BE2C (cell line): ENCODE measurements at places on chromosomes 16 and 17.

GRCh38 chr17:78451753-78452152, 73.3 kb downstream of the PGS1 start:
- no peak for DNase-seq

- peak; percentile 20 for DNase-seq
Measured at GRCh38 chr17:68441070-68441770, 16.1 kb downstream of the WIPI1 start.

GRCh38 chr16:57039148-57039812, 49.9 kb downstream of the NLRC5 start:
- no peak for DNase-seq

GRCh38 chr17:59858167-59858816, 34.5 kb downstream of the TUBD1 start:
- no peak for DNase-seq

- DNase-seq, result no peak
Measured at GRCh38 chr17:58333736-58334207, 5.2 kb upstream of the TSPOAP1 start.

- DNase-seq, result no peak
Measured at GRCh38 chr16:78605548-78606101, 506.2 kb downstream of the WWOX start.

DNA sequence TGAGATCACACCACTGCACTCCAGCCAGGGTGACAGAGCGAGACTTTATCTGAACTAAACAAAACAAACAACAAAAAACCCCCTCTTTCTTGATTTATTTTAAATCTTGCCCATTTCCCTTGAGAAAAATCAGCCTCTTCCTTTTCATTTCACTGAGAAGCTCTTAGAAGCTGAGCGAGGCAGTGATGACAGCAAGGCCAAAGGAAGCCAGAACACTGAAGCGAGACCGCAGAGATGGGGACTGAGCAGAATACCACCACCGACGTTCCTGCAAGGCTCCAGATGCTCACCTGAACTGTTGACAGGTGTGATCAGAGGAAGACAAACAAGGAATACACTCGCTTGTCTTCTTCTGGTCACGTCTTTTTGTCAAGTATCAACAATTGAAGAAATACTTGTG, 30.5 kb upstream of the IRF8 start:
- no peak for DNase-seq

DNA sequence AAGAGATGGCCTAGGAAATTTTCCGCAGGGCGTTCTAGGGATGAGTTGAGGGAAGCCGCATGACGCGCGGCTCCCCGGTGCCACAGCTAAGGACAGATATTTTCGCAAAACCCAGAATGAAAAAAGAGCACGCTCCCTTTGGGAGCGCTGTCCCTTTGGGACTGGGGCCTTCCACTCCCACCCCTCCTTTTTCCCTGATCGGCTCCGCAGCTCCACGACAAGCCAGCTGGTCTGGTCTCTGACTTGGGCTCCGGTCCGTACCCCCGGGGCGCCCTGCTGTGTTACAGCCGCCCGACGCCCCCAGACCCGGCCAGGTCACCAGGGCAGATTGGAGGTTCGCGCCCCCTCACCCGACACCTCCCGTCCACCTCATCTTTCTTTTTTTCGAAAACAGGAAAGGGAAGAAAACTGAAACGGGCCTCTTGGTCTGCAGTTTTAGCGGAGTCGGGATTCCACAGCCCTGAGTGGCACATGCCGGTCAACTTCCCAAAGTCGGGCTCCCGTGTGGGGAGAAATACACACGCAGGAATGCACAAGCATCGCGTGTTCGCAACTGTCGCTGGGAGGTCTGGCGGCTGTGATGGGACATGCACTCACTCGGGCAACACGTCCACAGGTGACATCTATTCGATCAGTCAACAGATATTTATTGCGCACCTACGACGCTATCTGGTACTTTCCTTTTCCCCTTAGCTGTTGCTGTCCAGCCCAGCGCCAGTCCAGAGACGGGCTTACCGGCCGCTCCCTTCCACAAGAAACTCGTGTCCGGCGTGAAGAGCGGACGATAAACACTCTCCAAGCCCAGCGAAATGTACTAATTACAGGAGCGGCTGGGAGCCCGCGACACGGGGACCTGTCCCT, 3.9 kb upstream of the SOX9 start:
- no peak for DNase-seq

DNA sequence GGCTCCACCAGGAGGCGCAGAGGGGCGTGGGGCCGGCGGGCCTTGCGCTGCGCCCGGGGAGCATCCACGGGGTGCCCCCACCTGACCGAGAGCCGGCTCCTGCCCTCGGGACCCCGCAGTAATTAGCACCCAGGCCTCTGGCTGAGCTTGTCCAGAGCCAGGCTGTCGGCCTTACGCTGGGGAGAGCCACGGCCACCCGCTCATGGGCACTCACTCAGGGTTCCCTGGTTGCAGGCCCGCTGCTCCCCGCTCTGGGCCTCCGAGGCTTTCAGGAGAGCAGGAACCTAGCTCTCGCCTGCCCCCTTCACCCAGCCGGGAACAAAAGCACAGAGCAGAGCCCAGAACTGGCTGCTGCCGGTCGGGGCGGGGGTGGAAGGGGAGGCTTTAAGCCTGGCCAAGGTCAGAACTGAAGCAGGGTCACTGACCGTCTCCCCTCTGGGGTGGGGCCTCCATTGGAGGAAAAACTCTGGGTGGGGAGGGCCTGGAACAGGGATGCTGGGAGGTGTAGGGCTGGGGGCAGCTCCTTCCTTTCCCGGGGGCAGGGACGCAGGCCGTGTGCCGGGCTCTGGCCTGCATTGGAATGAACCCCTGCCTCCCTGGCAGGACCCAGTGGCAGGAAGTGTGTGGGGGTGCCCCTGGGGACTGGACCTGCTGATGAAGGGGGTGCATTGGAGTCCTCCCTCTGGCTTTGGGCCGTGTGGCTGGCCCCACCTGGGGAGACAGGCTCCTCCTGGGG, 12.3 kb downstream of the GLIS2 start:
- DNase-seq, result peak; percentile 89

DNA sequence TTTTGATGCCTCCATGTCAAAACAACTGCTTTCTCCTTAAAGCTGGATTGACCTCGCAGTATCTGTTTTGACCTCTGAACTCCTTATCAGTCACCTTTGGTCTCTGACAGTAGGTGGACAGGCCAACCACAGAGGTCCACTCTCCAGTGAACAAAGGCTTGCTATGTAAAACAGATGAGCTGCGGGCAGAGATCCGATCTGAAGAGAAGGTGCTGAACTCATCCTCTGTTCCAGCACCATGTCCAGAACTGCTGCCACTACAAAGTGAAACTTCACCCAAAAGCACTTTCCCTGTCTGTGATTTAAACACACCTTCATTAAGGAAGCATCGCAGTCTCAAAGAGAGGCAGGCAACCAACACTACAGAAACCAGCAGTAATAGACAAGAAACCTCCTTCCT, 117.3 kb upstream of the CORO6 start:
- DNase-seq, result no peak

DNA sequence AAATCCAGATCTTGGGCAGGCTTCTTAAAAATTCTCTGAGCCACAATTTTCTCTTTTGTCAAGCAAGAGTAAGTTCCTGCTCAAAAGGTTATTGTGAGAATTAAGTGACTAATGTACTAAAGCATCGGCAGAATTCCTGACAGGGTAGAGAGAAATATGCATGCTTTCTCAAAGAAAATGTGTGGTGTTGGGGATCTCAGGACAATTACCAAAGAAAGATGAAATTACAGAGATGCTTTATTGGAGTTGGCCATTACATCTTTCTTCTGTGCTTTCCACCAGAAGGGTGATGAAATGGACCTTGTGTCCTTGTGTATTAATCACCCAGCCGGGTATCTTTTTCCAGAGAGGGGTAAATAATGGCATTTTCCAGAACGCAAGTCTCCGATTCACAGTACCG, 1.7 kb upstream of the USP43 start:
- DNase-seq, result no peak

GRCh38 chr17:82950525-82951102, 110.8 kb upstream of the ZNF750 start:
- DNase-seq, result no peak

GRCh38 chr16:13510425-13511151, 409.4 kb upstream of the ERCC4 start:
- no peak for DNase-seq

- no peak for DNase-seq
Measured at GRCh38 chr17:20852239-20852989, 190.4 kb downstream of the USP22 start.

GRCh38 chr17:75371981-75372380, 33.5 kb downstream of the GRB2 start:
- DNase-seq, result no peak

GRCh38 chr17:35607239-35607847, 20.2 kb downstream of the AP2B1 start:
- no peak for DNase-seq

DNA sequence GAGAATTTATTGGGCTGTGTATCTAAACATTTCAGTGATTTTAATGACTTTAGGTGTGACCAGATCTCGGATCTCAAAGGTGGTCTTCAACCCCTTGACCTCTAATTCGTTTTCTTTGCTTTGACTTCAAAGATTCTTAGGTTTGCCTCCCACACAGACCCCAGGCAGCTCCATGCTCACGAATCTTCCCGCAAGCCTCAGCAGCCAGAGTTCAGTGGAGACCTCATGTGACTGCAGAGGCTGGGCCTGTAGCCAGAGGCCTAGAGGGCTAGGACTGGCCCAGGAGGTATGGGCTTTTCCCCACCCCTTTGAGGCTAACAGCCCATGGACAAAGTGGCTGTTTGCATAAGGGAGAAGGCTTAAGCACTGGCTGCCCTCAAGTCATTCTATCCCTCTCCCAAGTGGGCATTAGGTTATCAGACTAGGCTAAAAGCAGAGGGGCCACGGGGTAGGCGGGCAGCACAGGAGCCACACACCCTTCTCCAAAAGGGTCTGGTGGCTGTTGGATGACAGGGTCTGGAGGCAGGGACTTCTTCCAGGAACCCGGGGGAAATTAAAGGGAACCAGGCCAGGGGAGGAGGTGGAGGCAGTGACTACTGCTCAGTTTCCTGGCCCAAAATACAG, 3.0 kb downstream of the HIRIP3 start:
- no peak for DNase-seq

DNA sequence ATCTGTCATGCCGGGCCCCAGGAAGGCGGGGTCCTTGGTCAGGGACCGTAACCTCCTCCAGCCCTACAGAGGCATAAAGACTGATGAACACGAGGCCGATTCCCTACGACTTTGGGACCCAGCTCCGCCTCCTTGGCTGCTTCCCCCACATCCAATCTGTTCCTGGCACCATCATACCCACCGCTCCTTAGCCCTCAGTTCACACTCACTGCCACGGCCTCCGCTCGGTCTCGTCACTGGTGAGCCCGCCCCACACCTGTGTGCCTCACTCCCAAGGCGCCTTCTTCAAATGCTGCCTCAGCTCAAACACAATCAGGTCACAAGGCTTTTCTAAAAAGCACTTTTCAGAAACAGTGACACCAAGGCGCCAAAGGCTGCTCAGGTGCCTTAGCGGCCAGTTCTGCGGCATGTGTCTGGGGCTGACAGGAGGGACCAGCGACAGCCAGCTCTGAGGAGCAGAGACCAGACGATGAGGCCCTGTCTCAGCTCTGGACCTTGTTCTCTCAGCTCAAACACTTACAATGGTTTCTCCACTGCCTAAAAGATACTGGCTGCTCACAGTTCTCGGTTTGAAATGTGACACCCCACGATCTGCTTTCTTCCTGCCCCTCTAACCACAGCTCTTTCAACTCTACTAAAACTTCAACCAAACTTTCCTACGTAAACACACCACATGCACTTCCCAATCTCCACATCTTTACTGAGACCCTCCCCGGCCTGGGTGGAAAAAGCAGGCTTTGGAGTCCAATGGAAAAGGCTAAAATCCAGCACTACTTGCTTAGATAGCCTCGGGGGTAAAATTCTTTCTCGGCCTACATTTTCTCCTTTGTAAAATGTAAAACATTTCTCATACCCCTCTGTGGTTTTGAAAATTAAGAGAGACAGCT, 33.2 kb downstream of the CYB5D2 start:
- DNase-seq, result no peak

GRCh38 chr17:78300962-78301820, 58.7 kb downstream of the SOCS3 start:
- DNase-seq, result no peak

DNA sequence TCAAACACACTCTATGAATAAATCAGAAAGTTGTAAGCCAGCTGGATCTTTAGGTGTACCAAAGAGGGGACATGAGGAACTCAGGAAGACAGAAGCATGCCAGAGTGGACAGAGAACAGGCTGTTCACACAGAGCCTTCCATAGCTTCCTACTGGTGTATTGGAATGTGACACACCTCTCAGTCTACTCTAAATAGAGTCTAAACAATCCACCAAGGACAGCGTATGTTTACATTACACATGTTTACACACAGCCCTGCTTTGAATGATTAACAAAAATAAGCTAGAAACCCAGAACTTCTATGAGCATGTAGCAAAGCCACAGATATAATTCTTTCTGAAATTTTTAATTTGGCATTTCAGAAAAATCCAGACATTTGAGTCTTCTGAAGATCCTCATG, 1279.0 kb upstream of the CDH8 start:
- no peak for DNase-seq

- no peak for DNase-seq
Measured at GRCh38 chr17:59362811-59363205, 31.4 kb downstream of the YPEL2 start.

- DNase-seq, result no peak
Measured at GRCh38 chr16:66361604-66362135, 4.8 kb upstream of the CDH5 start.

GRCh38 chr16:89117227-89117974, 23.7 kb downstream of the ACSF3 start:
- no peak for DNase-seq

GRCh38 chr17:40605306-40605705, 40.0 kb upstream of the CCR7 start:
- DNase-seq, result no peak

DNA sequence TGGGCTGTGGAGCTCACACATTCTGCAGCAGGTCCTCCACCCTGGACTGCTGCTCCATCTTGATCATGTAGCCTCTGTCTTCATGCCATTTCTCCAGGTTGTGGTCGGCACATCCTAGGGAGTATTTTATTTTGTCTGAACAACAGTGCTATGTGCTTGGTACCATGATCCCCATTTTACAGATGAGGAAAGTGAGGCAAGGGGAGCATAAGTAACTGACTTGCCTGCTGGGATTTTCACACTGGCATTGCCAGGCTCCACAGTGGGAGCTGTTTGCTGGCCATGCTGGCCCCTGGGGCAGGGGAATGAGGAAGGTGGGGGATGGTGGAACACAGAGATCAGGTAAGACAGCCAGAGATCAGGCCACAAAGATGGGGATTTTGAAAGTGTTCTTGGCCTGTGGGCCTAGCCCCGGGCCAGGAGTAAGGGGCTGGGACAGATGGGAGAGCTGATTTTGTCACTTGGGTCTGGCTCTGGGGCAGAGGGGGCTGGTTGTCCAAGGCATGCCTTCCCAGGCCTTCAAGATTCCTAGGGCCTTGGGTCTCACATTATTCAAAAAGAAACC, 9.3 kb upstream of the ZNF500 start:
- no peak for DNase-seq

GRCh38 chr16:58862334-58863021, 128.4 kb upstream of the GOT2 start:
- DNase-seq, result no peak

GRCh38 chr16:85378145-85379040, 234.7 kb upstream of the GSE1 start:
- peak; percentile 49 for DNase-seq
